ENCODE measurements at places on chromosomes 16 and 17.

GRCh38 chr17:49913226-49914095 lies 55.5 kb upstream of the DLX4 start:
- DNase-seq = no peak

GRCh38 chr16:72740347-72740746 lies 307.6 kb downstream of the ZFHX3 start:
- DNase-seq = no peak

DNA sequence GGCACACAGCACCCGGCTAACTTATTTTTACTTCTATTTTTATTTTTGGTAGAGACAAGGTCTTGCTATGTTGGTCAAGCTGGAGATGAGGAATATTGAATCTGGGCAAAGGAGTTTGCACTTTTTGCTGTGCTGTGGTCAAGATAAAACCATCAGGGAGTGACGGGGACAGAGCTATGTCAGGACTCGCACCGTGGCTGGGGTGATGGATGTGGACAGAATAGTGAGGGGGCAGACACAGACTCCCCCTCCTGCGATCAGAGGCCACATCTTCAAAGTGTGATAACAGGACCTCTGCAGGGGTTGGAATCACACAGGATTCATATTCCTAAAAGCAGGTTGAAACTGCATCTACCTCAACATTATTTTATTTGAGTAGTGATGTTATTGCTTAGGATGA lies 25.6 kb downstream of the IL21R start:
- DNase-seq = no peak

DNA sequence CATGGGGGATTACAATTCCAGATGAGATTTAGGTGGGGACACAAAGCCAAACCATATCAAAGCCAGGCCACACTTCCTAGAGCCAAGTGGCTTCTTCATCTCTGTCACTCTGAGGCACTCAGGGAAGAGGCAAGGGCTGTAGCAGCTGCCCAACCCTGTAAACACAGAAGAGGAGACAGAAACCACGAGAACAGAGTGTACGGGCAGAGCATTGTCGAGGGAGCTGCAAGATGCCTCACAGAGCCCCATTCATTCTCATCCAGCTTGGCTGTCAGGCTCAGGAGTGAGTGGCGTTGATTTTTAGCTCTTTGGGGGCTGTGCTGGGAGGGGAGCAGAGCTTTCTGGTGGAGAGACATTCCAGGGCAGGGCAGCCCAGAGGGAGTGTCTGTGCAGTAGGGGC lies 117.2 kb upstream of the SALL1 start:
- peak; percentile 0 for DNase-seq

- no peak for DNase-seq
Measured at GRCh38 chr16:63185235-63185780, 1149.1 kb upstream of the CDH8 start.

GRCh38 chr17:79746889-79747507 lies 16.3 kb downstream of the ENPP7 start:
- DNase-seq = no peak

GRCh38 chr17:74547736-74548135 lies 1.8 kb upstream of the CD300C start:
- no peak for DNase-seq

DNA sequence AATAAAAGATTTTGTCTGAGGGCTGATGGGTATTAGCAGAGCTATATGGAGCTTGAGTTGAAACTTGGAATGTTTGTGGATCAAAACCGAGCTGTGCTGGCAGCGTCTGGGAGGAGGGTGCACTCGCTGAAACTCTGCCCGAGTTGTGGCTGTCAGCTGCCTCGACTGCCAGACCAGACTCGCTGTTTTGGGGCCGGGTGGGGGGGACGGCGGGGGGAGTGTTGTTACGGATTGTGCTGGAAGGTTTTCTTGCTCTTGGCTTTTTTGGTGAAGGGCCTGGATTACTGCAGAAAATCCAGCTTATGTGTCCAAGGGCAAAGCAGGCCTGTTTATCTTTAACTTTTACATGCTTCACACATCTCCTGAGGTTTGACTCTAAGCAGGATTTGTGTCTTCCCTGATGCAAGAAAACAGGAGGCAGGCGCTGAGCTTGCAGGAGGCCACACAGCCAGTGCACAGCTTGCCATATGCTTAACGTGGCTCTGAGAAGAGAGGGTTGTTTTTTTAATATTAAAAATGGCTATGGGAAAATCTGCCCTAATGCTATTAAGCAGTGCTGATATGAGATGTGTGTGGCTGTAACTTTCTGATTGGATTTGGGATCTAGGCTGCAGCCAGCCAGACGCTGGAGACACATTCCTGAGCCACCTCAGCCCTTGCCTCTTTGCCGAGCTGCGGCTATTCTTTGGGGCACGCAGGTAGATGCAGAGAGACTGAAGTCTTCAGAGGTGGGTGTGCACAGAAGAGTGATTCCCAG lies 20.5 kb upstream of the RPTOR start:
- no peak for DNase-seq

DNA sequence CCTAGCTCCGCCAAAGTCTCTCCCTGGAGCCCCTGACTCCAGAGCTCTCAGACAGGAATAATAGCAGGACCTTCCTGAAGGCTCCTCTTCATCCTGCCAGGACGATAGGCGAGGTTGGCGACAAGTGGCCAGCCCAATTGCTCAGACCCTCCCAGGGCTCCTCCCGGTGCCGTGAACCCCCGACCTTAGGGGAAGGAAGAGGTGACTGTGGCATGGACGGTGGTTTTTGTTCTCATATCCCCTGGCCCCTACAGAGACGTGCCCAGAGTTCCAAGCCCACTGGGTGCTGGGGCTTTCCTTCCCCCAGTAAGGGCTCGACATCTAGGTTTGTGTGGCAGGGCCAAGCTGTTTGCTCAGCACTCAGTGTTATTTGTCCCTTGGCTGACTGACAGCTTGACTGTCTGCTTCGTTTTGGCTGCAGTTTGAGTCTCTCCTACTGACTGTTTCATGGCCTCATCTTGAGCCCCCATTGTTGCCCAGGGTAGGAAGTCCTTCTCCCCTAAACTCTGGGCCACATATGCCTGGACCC lies 4.6 kb upstream of the ADCY7 start:
- no peak for DNase-seq

GRCh38 chr16:56632156-56632847 lies at the start of gene MT1M:
TSS of gene MT1M (plus strand) at chr16:56632659. CDS start at chr16:56632732, 73 bp downstream.
- DNase-seq = no peak

DNA sequence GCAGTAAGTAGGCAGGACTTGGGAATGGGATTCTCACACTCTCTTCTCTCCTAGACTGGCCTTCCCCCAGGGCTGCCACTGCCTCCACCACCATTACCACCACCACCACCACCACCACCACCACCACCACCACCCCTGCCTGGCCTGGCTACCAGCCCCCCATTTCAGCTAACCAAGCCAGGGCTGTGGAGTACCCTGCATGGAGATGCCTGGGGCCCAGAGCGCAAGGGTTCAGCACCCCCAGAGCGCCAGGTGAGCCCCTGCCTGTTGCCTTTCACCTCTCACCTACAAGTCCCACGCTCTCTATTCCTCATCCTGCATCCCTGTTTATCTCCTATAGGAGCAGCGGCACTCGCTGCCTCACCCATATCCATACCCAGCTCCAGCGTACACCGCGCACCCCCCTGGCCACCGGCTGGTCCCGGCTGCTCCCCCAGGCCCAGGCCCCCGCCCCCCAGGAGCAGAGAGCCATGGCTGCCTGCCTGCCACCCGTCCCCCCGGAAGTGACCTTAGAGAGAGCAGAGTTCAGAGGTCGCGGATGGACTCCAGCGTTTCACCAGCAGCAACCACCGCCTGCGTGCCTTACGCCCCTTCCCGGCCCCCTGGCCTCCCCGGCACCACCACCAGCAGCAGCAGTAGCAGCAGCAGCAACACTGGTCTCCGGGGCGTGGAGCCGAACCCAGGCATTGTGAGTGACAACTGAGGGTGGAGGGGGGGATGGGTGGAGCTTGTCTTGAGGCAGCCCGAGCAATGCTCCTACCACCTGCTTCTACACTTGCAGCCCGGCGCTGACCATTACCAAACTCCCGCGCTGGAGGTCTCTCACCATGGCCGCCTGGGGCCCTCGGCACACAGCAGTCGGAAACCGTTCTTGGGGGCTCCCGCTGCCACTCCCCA lies 7.9 kb upstream of the TMEM88 start:
- no peak for DNase-seq

DNA sequence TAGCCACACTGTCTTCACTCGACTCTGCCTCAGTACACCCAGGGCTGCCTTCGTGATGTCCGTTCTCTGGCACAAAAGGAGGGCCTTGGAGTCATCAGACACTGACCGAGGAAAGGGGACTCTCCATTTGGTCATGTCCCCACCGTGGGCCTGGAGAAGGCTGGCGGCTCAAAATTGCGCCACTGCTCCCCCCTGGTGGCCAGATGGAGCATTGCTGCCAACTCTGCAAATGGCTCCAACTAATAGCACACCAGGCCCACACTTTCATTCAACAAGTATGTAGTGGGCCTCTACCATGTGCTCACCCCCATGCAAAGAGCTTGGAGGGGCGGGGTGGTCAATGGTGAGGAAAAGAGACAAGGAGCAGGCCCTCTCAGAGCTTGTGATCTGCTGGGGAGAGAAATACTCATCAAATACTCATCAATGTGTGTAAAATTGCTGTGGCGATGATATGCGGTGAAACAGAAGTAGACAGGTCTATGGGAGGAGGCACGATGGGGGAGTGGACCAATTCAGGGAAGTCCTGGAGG lies 5.2 kb upstream of the GRIN2C start:
- DNase-seq = no peak

DNA sequence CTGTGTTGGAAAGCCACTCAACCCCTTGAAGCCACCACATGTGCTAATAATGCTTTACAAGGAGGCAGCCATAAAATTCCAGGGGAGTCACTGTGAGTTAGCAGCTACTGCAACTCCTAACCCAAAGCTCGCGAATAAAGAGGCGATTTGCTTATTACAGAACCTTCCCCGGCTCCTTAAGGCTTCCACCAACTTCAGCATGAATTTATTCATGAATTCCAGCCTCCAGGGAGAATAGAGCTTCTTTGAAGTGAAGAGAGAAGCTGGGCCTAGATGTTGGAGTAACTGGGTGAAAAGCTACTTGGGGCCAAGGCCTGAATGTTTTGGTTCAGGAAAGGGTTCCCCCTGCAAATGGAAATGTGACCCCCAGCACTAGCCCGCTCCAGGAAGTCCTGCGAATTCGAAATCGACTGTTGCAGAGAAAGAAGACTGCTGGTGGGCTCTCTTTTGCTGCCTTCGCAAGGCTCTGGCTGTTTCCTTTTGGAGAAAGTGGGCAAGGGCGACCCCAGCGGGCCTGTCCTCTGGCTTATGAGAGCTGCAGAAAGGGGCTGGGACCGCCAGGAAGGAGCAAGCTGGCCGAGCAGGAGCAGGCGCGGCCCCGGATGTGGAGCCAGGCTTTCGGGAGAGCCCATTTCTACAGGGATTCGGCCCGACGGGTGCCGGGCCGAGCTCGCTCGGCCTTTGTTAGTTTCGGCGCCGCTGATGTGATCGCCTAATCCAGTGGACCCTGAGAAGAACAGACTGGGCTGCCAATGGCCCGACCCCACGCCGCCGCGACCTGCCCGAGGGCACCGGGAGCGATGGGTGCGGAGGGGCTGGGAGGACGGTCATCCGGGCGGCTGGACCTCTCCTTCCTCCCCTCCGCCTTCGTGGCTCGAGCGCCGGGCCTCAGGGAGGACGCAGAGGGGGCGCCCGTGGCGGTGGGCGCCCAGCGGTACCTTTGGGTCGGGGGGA lies 7.6 kb downstream of the CBX8 start:
- DNase-seq = no peak

GRCh38 chr17:16880843-16881230 lies 91.1 kb downstream of the TNFRSF13B start:
- no peak for DNase-seq

- DNase-seq = no peak
Measured at GRCh38 chr17:66044083-66044482, 147.8 kb downstream of the CEP112 start.

GRCh38 chr16:59690216-59690615 lies 956.1 kb upstream of the GOT2 start:
- DNase-seq = no peak

GRCh38 chr17:37191219-37191618 lies 184.6 kb upstream of the C17orf78 start:
- DNase-seq = no peak

- DNase-seq = no peak
Measured at GRCh38 chr17:62696726-62697490, 69.4 kb downstream of the MRC2 start.

GRCh38 chr17:72967977-72968585 lies 124.4 kb downstream of the SLC39A11 start:
- DNase-seq = no peak

- no peak for DNase-seq
Measured at GRCh38 chr17:81863833-81864768, 3.8 kb upstream of the P4HB start.

DNA sequence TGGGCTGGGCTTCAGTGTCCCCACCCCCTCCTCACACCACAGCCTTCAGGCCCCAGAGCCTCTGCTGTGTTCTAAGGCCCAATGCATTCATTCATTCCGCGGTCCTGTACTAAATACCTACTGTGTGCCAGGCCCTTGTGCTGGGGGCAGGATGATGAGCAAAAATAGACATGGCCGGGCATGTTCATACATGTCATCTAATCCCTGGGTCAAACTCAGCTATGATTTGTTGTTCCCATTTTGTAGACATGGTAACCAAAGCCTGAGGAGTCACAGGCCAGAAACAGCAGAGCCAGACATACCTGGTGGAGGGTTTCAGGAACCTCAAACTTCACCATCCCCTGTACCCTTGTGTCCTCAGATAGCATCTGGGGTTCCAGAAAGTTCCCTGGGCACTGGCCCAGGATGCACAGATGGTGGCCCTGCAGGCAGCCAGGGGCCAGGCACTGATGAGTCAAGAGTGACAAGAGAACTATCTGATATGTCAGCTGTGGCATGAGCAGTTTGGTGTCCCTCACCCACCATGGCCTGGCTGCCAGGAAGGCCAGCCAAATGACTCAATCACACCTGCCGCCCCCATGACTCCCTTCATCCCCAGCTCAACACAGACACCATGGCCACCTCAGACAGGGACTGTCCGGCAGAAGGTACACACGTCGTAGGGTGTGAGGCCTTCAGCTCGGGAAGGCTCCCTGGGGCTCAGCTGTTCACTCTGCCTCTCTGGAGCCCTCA lies 2.7 kb upstream of the RRAD start:
- DNase-seq = no peak

DNA sequence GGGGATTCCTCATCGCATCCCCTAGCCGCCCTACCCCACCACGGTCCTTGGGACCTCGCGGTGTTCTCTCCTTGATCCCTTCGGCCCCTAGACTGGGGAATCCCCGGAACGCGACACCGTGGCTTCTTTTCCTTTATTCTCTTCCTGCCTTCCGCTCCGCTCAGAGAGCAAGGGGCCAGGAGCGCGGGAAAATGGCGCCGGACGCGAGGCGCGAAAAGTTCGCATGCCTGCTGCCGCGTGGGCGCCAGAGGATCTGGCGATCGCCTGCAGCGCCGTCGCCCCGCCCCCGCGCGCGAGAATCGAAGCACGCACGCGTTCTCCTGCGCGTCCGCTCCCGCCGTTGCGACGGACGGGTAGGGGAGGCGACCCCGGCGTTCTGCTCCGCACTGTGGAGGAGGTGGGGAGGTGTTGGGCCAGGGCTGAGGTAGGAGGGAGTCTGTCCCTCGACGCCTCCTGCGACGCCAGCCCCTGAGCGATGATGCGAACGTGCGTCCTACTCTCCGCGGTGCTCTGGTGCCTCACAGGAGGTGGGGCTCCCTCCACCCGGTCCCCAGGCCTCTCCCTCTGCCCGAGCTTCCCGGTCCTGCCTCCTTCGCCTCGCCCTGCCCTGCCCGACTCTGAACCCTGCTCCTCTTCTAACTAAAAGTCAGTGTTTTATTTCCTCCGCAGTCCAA lies at the start of gene ZPBP2:
ZPBP2 (plus strand) TSS at position 323 of the 674 bp plus-strand sequence; CDS start at position 476, 153 bp downstream.
- no peak for DNase-seq
